ENCODE measurements at places on chromosomes 6 and 20. TPM values are rescaled to one million over a fixed set of nuclear protein-coding genes. Genes with fewer than 3 reads are reported as not detected.

KHDC1L gene
- total RNA-seq = not detected

HLA-DMB gene
- total RNA-seq = 0.46 TPM

DNA sequence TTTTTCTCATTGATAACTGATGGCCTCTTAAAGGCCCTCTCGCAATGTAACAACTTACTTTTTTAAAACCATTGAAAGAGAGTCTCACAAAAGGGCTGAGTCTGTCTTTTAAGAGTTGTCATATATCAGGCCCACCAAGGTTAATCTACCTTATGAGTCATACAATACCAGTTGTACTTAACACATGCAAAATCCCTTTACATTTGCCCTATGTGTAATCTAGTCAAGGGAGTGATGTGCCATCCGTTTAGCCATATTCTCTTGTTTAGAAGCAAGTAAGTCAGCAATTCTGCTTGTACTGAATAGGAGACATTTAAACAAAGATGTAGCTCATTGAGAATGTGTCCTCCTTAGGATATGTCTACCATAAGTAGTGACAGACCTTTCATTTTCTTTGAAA, 143.7 kb downstream of the TENT5A start:
- H3K4me3 ChIP-seq = no peak overlapping the region
- no peak overlapping the region for H3K27ac ChIP-seq
- H3K27me3 ChIP-seq = no peaks in the 10 kb centered on the region
- no peaks in the 10 kb centered on the region for H3K36me3 ChIP-seq
- no peak for DNase-seq

GRCh38 chr6:82818727-82819126, 246.9 kb downstream of the UBE3D start:
- no peaks in the 10 kb centered on the region for H3K4me1 ChIP-seq
- DNase-seq = no peak
- no peak overlapping the region for H3K27ac ChIP-seq
- H3K4me3 ChIP-seq = no peak overlapping the region

GRCh38 chr20:49521356-49521755, 38.9 kb upstream of the KCNB1 start:
- H3K27me3 ChIP-seq = peaks cover 18% of the 10 kb centered on the region
- no peaks in the 10 kb centered on the region for H3K36me3 ChIP-seq
- H3K4me3 ChIP-seq = no peak overlapping the region
- H3K27ac ChIP-seq = no peak overlapping the region

GRCh38 chr20:16485401-16485800, 87.8 kb downstream of the KIF16B start:
- no peaks in the 10 kb centered on the region for H3K27me3 ChIP-seq
- no peak overlapping the region for H3K4me3 ChIP-seq
- H3K36me3 ChIP-seq = no peaks in the 10 kb centered on the region
- DNase-seq = no peak

- H3K27ac ChIP-seq = no peak overlapping the region
- no peak for DNase-seq
- H3K36me3 ChIP-seq = no peaks in the 10 kb centered on the region
- no peaks in the 10 kb centered on the region for H3K27me3 ChIP-seq
These were observed 92.9 kb upstream of the SYNDIG1 start for GRCh38 chr20:24376311-24377099.

CDH4 gene
- 6.1 TPM for total RNA-seq

CSNK2A1 gene
- 233 TPM for total RNA-seq

RBM39 gene
- total RNA-seq = 329 TPM

- H3K4me3 ChIP-seq = no peak overlapping the region
- H3K27me3 ChIP-seq = no peaks in the 10 kb centered on the region
- H3K27ac ChIP-seq = no peak overlapping the region
- no peaks in the 10 kb centered on the region for H3K36me3 ChIP-seq
These were observed 151.5 kb upstream of the FAM83B start for GRCh38 chr6:54694928-54695532.

KCNK5 gene
- 0.09 TPM for total RNA-seq

GLP1R gene
- total RNA-seq = not detected

DNA sequence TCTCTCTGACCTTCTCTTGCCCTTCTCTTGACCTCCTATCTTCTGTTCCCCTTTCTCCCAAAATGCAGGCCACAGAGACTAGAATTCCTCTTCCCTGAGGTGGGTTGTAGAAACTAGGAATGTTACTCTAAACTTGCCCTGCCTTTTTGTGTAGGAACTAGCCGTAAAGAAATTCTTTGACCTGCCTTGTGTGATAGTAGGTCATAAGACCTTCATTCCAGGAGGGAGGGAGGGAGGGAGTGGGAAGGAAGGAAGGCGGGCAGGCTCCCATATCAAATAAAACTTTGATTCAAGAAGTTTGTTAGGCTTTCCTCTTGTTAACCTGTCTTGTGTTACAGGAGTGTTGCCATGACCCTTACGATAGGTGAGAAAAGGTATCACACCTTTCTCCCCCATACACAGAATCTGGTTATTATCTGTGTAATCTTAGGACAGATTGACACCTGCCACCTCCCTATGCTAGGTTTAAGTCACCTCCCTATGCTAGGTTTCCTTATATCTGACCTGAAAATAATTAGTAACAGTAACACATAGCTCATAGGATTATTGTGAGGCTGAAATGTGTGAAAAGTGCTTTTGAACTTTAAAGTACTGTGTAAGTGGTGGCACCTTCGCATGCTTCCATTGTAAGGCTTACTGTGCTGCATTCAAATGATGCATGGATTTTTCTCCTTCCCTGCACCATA, 32.6 kb upstream of the FUCA2 start:
- no peaks in the 10 kb centered on the region for H3K36me3 ChIP-seq
- no peak overlapping the region for H3K27ac ChIP-seq
- DNase-seq = no peak
- no peaks in the 10 kb centered on the region for H3K4me1 ChIP-seq

DNA sequence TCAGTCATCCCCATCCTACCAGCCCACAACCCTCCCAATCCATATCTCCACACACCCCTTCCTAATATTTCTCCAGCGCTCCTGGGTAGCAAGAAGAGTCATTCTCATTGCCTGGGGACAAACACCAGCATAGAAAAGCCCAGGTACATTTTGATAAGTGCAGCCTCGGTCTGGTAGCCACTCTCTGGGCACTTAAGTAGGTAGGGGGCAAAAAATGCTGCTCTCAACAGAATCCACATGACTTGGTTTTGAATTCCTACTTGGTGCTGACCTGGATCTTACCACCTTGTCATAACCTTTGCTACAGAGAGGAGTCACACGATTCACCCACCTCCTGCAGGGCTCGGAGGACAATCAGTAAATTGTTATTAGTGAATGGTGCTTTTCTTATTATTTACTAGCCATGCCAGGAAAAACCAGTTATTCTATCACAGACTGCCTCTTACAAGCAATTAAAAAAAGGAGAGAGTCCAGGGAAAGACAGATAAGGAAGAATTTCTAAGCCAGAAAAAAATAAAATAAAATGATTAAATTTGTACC, 249.1 kb downstream of the LY86 start:
- H3K4me1 ChIP-seq = peaks cover 56% of the 10 kb centered on the region
- no peaks in the 10 kb centered on the region for H3K36me3 ChIP-seq
- H3K27ac ChIP-seq = peak overlapping the region; percentile 97
- DNase-seq = peak; percentile 39
- no peaks in the 10 kb centered on the region for H3K27me3 ChIP-seq

- no peak overlapping the region for H3K27ac ChIP-seq
- DNase-seq = no peak
- peaks cover 19% of the 10 kb centered on the region for H3K27me3 ChIP-seq
These were observed 13.9 kb downstream of the TMEM151B start for GRCh38 chr6:44284121-44284520.

PSMF1 gene
- total RNA-seq = 130 TPM

DNA sequence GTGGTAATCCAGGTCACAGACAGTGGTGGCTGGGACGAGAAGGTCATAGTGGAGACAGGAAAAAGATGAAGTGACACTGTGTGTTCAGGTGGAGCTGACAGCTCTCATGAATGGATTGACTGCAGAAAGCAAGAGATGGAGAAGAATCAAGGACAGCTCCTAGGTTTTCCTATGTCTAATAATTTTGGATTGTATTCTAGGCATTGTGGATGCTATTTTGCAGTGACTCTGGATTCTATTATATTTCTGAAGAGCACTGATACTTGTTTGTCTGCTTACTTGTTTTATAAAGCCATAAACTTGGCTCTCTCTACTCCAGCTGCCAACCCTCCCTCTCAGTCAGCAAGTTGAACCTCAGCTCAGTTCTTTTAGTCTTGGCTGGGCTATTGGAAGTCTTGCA, 58.7 kb downstream of the BANF2 start:
- H3K4me3 ChIP-seq = no peak overlapping the region
- H3K36me3 ChIP-seq = no peaks in the 10 kb centered on the region
- no peak overlapping the region for H3K27ac ChIP-seq
- H3K27me3 ChIP-seq = peaks cover 8% of the 10 kb centered on the region
- no peaks in the 10 kb centered on the region for H3K4me1 ChIP-seq

DNA sequence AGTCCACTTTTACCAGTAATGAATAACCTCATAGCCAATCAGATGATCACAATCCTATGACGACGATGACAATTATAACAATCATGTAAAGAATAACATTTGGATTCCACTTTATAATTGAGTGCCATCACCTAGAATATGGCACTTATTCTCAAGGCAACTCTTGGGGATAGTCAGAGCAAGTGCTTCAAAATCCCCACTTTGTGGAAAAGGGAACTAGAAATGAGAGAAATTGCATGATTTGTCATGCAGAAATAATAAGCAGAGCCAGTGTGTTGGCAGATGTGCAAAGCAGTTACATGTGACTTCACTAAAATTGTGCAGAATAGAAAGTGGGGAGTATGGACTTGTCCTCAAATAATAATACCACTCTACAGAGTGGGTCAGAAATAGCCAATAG, 41.3 kb downstream of the FRK start:
- H3K4me3 ChIP-seq = no peak overlapping the region
- no peaks in the 10 kb centered on the region for H3K27me3 ChIP-seq
- no peaks in the 10 kb centered on the region for H3K36me3 ChIP-seq
- H3K27ac ChIP-seq = no peak overlapping the region
- peaks cover 53% of the 10 kb centered on the region for H3K4me1 ChIP-seq
- DNase-seq = no peak

GRCh38 chr20:20743511-20744169, 31.2 kb upstream of the RALGAPA2 start:
- peak overlapping the region; percentile 97 for H3K27ac ChIP-seq
- DNase-seq = peak; percentile 97
- H3K27me3 ChIP-seq = no peaks in the 10 kb centered on the region
- H3K4me3 ChIP-seq = peak overlapping the region; percentile 6
- H3K36me3 ChIP-seq = no peaks in the 10 kb centered on the region

DNA sequence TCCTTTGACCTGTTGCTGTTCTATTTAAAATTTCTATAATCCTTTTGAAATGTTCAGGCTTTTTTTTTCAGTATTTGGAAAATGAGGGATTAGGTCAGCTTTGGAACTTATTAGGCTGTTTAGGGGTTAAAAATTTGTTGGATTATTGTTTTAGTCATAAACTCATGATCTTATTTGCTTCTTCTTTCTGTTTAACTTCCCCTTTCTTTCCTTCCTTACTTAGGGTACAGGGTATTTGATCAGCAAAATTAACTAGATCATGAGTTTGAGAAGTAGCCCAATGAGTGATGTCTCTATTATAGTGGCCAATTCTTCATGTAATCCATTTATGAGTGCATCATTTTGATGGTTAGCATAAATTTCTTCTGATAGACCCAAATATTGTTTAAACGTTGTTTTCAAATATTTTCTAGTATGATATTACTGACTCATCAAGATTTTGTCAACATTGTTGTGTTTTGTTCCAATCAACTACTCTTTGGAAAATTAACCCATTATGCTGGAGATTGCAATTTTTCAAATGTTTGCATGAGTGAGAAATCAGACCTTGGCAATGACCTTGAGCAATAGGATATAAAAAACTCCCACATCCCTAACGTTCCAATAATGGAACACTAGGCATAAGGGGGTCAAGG, 94.4 kb downstream of the OTOR start:
- no peaks in the 10 kb centered on the region for H3K27me3 ChIP-seq
- no peak for DNase-seq
- H3K36me3 ChIP-seq = no peaks in the 10 kb centered on the region
- no peaks in the 10 kb centered on the region for H3K4me1 ChIP-seq
- no peak overlapping the region for H3K4me3 ChIP-seq

GRCh38 chr20:4571759-4572531, 149.8 kb upstream of the PRND start:
- H3K27ac ChIP-seq = no peak overlapping the region
- DNase-seq = peak; percentile 58
- H3K27me3 ChIP-seq = no peaks in the 10 kb centered on the region
- H3K4me1 ChIP-seq = peaks cover 31% of the 10 kb centered on the region
- no peak overlapping the region for H3K4me3 ChIP-seq
- no peaks in the 10 kb centered on the region for H3K36me3 ChIP-seq

CRISP2 gene
- total RNA-seq = not detected

DNA sequence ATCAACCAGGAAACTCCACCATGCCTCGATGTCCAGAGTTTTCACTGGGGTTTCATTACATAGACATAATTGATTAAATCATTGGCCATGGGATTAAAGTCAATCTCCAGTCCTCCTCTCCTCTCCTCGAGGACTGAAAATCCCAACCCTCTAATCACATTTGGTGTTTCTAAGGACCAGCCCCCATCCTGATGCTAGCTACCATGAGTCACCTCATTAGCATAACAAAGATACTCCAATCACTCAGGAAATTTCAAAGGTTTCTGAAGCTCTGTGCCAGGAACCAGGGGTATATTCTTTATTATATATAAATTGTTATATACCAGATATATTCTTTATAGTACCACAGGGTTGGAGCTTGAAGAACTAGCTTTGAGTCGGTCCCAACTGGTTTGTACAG, 212.9 kb upstream of the PRND start:
- H3K36me3 ChIP-seq = no peaks in the 10 kb centered on the region
- H3K4me1 ChIP-seq = peaks cover 47% of the 10 kb centered on the region

CALHM4 gene
- total RNA-seq = not detected

SPO11 gene
- total RNA-seq = not detected

DNA sequence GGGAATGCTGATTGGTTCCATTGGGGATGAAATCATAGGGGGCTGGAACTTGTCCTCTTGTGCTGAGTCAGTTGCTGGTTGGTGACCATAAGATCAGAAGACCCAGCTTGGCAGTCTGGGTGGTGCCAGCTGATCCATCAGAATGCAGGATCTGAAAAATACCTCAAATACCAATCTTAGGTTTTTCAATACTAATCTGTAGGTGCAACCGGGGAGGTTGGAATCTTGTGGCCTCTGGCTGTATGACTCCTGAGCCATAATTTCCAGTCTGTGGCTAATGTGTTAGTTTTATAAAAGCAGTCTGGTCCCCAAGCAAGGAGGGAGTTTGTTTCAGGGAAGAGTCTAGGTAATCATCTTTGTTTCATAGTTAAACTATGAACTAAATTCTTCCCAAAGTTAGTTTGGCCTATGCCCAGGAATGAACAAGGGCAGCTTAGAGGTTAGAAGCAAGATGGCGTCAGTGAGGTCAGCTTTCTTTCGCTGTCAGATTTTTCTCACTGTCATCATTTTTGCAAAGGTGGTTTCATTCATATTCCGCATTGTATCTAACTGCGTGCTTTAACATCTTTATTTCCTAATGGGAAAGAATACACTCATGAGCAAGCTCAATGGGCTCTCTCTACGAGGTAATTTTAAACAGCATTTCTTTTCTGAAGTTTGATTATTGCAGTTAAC, 2.0 kb downstream of the ARMH2 start:
- H3K36me3 ChIP-seq = no peaks in the 10 kb centered on the region
- DNase-seq = no peak
- H3K27me3 ChIP-seq = no peaks in the 10 kb centered on the region
- no peak overlapping the region for H3K4me3 ChIP-seq
- H3K4me1 ChIP-seq = peaks cover 10% of the 10 kb centered on the region

- H3K27me3 ChIP-seq = no peaks in the 10 kb centered on the region
- no peak overlapping the region for H3K27ac ChIP-seq
- H3K4me3 ChIP-seq = no peak overlapping the region
- DNase-seq = no peak
These were observed 28.8 kb downstream of the MAP7 start for GRCh38 chr6:136521427-136521826.

All from A673 (cell line).